ENCODE measurements at places on chromosomes 4 and X.

DNA sequence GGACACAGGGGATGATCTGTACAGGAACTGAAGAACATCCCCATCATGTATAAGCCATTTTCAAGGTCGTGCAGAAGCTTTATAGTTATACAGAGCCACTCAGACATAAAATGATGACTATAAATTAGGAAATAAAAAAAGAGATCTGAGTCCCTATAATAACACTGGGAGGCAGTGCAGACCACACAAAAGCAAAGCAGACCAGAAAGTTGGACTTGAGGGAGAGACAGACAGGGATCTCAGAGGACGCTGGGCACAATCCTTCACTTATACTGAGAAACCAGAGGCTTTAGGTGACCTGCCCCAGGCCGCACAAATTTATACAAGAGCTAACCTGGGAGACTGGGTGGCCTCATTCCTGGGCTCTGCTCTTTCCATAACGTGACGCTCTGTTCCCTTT, 70.5 kb downstream of the HADH start:
- DNase-seq: peak; percentile 53

DNA sequence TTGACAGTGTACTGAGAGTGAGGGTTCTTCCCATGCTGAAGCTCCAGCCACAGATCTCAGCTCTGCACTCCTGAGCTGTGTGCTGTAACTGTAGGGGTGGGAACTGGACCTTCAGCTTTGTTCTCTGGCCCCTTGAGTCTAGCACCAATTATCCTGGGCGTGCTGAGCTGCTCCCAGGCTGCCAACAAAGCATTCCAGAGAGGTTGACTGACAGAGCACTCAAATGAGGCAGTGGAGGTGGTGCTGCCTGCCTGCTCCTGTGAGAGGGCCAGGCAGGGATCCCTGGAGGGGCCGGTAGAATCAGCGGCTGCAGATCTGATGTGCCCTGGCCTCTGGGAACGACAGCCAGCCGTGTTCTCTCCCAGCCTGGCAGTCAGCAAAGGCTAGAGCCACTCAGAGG, 375.7 kb upstream of the AADAT start:
- no peak for DNase-seq

DNA sequence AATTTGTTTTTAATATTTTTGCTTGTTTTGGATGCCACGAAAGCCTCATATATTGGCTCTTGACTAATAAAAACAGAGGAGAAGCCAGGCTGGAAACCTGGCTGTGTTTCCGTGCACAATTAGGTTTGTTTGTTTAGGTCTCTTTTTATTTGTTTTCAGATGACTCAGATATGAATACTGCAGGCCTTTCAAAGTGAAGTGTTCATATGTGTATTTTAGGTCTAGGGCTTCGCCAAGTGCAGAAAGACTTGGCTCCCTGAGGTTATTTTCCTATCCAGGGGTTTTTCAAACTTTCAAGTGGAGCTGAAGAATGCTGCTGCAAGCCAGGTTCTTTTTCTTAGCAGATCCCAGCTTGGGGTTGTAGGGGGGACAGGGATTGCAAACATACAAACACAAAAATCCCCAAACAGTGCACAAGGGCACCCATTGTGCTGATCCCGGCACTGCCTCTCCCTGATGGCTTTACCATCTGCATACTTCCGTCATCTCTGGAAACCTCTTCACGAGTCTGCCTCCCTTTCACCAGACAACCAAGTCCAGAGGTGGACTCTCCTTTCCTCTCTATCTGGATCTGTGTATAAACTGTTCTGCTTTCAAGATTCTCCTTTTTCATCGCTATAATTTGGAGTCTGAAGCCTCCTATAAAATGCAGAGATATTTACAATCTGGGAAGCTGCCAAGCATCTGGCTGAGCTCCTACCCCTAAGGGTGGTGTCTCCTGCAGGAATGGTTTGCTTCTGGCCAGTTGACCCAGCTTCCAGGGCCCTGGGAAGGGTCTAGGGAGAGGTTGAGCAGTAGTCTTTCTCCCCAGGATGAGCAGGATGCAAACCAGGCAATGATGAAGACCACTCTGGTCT, 108.6 kb downstream of the SMIM20 start:
- DNase-seq: peak; percentile 71

DNA sequence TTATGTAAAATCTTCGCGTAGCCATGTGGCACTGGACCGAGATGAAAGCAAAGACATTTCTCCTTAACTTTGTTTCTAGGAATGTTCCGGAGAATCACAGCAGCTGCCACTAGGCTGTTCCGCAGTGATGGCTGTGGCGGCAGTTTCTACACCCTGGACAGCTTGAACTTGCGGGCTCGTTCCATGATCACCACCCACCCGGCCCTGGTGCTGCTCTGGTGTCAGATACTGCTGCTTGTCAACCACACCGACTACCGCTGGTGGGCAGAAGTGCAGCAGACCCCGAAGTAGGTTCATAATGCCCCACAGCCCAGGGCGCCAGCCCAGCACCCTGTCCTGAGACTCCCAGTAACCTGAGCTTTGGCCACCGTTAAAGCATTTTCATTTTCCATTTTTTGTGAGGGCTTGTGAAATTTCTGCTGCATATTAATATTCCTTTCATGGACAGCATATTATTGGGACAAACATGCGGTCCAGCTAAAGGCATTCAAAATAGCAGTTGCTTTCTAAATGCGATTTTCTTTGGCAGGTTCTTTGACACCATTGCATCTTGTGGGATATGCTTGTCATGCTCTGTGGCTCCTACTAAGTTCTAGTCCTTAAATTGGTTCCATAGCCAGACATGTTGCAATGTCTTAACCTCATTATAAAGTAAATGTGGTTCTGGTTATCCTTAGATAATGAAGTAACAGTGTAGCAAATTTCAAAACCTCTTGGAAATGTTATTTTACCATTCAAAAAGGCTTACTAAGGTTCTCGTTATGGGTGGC, 49.1 kb upstream of the MSANTD1 start:
- no peak for DNase-seq

DNA sequence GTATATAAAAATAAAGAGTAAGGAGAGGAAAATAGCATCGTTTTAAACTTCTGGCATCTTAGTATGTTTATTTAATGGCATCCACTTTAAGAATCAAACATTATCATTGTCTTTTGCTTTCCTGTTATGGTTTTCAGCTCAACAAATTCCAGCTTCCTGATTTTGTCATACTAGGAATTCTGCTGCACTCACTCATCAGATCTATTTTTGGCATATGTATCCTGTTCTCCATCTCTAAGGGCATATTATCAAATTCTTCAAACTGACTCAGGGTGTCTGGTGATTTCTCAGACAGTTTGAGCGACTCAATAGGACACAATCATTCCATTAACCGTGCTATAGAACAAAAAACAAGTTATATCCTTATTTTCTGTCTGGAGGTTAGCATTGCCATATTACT, 248.5 kb upstream of the DIAPH2 start:
- no peak for DNase-seq
